ENCODE measurements at places on chromosomes 11 and 22.
A peak's percentile ranks its signal among the peaks of the same experiment; 100 is the strongest.

DNA sequence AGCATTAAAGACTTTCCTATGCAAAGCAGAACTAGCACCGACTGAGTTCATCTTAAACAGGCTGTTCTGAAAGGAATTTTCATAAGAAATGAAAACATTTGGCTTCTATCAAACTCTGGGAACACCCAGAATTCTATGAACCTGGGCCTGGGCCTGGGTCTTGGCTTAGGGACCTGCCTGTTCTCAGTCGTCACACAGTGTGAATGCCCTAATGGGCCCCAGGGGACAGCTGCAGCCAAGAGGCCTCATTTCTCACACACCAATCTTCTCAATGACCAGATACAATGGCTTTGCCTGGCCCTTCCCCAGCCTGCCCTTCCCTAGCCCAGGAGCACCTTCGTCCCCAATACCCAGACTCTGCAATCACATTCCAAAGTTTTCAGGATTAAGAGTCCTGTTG is 234.9 kb upstream of the ARHGAP20 start:
- H3K36me3 ChIP-seq, result no peaks in the 10 kb centered on the region
- no peak overlapping the region for H3K27ac ChIP-seq
- H3K27me3 ChIP-seq, result no peaks in the 10 kb centered on the region
- no peaks in the 10 kb centered on the region for H3K4me1 ChIP-seq
- DNase-seq, result no peak

GRCh38 chr11:11324090-11324489 is 29.0 kb downstream of the CSNK2A3 start:
- no peak overlapping the region for H3K4me3 ChIP-seq
- H3K27me3 ChIP-seq, result no peaks in the 10 kb centered on the region
- no peaks in the 10 kb centered on the region for H3K4me1 ChIP-seq
- H3K27ac ChIP-seq, result no peak overlapping the region
- DNase-seq, result no peak

GRCh38 chr22:31295360-31295759 is 3.1 kb upstream of the PIK3IP1 start:
- no peak for DNase-seq
- no peaks in the 10 kb centered on the region for H3K36me3 ChIP-seq
- no peak overlapping the region for H3K27ac ChIP-seq
- H3K27me3 ChIP-seq, result no peaks in the 10 kb centered on the region
- H3K4me3 ChIP-seq, result no peak overlapping the region

- peaks cover 30% of the 10 kb centered on the region for H3K4me1 ChIP-seq
- no peaks in the 10 kb centered on the region for H3K36me3 ChIP-seq
- DNase-seq, result peak; percentile 76
- H3K27me3 ChIP-seq, result no peaks in the 10 kb centered on the region
These were observed 2.7 kb upstream of the CLMP start for GRCh38 chr11:123197711-123198110.

GRCh38 chr22:46684706-46685105 is 53.3 kb downstream of the CERK start:
- peaks cover 36% of the 10 kb centered on the region for H3K36me3 ChIP-seq
- no peak overlapping the region for H3K4me3 ChIP-seq
- H3K27ac ChIP-seq, result no peak overlapping the region
- H3K27me3 ChIP-seq, result no peaks in the 10 kb centered on the region
- no peak for DNase-seq
- H3K4me1 ChIP-seq, result no peaks in the 10 kb centered on the region

DNA sequence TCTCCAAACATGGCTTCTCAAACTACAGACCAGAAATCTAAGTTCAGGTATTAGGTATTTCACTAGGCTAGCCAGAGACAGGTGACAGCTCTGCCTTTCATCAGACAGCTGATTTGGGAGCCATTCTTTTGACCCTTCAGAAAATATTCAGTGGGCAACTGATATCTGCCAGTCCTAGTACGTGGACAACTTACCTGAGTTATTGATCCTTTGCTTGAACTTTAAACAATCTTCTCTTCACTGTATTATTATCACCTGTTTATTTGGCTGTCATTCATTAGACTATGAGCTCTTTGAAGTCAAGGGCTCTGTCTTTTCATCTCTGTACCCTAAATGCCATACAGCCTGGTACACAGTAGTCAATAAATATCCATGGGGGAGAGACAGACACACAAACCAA is 17.2 kb downstream of the TRIM66 start:
- DNase-seq, result no peak
- no peaks in the 10 kb centered on the region for H3K36me3 ChIP-seq
- H3K4me3 ChIP-seq, result no peak overlapping the region
- no peak overlapping the region for H3K27ac ChIP-seq

DNA sequence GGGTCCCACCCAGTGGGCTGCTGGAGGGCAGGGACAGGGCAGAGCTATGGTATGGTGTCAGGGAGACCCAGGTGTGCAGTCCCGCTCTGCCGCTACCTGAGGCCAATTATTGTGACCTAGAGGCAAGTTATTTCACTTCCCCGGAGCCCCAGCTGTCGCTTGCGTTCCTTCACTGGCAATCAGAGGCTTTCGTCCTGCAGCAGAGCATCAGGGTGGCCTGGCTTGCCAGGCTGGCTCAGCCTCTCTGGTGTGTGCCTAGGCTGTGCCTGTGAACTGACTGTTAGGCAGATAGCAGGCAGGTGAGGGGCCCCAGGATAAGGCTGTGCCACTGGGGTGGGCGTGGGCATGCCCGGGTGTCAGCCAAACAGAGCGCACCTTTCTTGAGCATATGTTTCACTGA is 31.4 kb downstream of the GLB1L2 start:
- DNase-seq, result no peak
- no peaks in the 10 kb centered on the region for H3K36me3 ChIP-seq
- no peaks in the 10 kb centered on the region for H3K4me1 ChIP-seq
- no peak overlapping the region for H3K27ac ChIP-seq

DNA sequence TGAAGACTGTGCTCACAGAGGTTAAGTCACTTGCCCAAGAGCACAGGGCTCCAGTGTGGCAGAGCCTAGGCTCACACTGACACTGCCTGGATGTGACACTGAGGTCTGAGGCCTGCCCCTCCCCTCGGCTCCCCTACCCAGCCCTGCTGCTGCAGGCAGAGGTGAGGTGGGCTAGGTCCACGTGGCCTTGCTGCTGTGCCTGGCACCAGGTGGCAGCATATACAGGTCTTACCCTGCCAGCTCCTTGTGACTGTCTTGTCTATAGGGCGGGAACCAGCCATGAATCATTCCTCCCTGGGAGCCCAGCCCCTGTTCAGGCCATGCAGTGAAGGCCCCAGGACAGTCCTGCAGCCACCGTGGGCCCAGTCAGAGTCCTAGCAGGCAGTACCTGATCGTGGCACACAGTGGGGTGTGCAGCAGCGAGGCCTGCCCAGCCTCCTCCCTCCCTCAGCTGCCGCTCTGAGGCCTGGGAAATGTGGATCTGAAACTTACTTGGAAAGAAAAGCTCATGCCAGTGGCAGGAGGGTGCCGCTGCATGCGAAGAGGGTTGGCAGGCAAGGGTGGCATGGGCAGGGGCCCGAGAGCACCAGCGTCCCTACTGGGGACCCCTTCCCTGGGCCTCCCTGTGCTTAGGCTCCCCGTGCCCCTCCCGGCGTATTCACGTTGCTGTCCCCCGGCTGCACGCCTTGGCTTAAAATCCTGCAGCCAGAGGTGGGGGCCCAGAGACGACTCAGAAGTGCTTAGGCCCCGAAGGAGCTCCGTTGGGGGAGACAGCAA is 1.2 kb upstream of the CERK start:
- no peak overlapping the region for H3K4me3 ChIP-seq
- H3K27ac ChIP-seq, result no peak overlapping the region
- H3K27me3 ChIP-seq, result no peaks in the 10 kb centered on the region
- no peak for DNase-seq
- no peaks in the 10 kb centered on the region for H3K36me3 ChIP-seq
- peaks cover 30% of the 10 kb centered on the region for H3K4me1 ChIP-seq

DNA sequence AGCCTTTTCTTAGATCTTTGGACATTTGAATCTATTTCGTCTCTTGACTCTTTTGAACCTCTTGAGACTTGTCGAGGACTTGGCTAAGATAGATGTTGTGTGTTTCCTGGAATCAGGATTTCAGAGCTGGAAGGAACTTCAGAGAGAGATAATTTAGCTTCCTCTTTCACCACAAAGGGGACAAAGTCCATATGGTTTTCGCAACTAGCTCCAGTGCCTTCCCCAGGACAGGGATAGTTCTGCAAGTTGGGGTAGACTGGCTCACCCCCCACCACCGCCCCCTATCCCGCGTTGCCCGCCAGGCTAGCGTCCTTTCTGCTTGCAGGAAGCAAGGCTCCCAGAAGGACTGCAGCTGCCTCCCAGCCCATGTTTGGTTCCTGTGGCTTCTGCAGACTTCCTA is 75.7 kb upstream of the MYO18B start:
- no peak for DNase-seq
- H3K27me3 ChIP-seq, result no peaks in the 10 kb centered on the region
- no peaks in the 10 kb centered on the region for H3K4me1 ChIP-seq
- H3K4me3 ChIP-seq, result no peak overlapping the region
- no peak overlapping the region for H3K27ac ChIP-seq

GRCh38 chr11:68932358-68932757 is 28.7 kb downstream of the IGHMBP2 start:
- no peaks in the 10 kb centered on the region for H3K4me1 ChIP-seq
- H3K4me3 ChIP-seq, result no peak overlapping the region
- no peaks in the 10 kb centered on the region for H3K27me3 ChIP-seq
- no peak overlapping the region for H3K27ac ChIP-seq
- H3K36me3 ChIP-seq, result peaks cover 60% of the 10 kb centered on the region

DNA sequence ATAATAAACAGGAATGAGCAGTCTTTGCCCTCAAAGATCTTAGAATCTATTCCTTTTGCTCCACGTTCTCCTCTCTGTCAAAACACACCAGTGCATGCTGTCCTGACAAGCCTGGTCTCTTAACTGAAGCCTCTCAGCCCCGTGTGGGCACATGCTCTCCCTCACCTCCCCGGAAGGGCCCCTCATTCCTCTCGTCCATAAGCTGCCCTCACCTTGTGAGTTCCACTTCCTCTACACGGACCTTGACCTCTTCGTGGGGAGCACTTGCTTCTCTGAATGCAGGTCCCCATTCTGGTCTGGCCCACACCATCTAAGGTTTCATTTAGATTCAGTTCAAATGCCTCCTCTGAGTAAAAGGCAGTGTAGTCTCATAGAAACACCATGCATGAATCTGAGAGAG is 412.3 kb upstream of the SYN3 start:
- no peak overlapping the region for H3K4me3 ChIP-seq
- H3K27ac ChIP-seq, result no peak overlapping the region
- H3K27me3 ChIP-seq, result no peaks in the 10 kb centered on the region
- no peaks in the 10 kb centered on the region for H3K36me3 ChIP-seq

DNA sequence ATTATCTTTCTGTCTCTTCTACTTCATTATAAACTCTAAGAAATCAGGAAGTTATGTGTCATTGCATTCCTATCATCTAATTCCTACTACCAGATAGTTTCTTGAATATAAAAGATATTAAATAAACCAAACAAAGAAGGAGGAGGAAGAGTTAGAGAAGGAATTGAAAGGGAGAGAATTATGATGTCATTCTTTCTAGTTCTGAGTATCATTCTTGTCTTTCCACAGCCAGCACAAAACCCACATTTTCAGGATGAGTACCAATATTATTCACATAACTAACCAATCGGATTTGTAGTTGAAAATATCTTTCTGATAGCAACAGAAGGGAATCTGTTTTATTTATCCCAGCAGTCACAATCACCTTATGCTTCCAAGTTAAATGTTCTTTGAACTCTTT is 13.3 kb downstream of the MS4A13 start:
- no peaks in the 10 kb centered on the region for H3K36me3 ChIP-seq
- no peaks in the 10 kb centered on the region for H3K4me1 ChIP-seq
- no peak overlapping the region for H3K4me3 ChIP-seq
- H3K27ac ChIP-seq, result no peak overlapping the region

DNA sequence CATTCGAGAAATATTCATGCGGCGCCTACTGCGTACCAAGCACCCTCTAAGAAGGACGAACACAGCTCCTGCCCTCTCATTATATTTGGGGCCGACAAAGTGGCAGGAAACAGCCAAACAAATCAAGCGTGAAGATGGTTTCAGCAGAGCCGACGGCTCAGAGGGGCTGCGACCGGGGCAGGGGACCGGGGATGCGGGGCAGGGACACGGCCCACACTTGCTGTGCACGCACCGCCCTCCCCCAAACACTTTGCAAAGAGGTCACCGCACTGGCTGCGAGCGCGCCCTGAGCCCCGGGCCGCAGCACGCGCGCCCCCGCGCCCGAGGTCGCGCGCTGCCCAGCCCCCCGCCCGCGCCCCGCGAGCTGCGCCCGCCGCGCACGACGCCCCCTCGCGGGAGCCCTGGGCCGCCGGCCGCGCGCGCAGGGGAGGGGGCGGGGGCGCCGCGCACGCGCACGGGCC is 255 bp upstream of the SYNGR1 start:
- no peaks in the 10 kb centered on the region for H3K27me3 ChIP-seq
- peak overlapping the region; percentile 81 for H3K4me3 ChIP-seq

DNA sequence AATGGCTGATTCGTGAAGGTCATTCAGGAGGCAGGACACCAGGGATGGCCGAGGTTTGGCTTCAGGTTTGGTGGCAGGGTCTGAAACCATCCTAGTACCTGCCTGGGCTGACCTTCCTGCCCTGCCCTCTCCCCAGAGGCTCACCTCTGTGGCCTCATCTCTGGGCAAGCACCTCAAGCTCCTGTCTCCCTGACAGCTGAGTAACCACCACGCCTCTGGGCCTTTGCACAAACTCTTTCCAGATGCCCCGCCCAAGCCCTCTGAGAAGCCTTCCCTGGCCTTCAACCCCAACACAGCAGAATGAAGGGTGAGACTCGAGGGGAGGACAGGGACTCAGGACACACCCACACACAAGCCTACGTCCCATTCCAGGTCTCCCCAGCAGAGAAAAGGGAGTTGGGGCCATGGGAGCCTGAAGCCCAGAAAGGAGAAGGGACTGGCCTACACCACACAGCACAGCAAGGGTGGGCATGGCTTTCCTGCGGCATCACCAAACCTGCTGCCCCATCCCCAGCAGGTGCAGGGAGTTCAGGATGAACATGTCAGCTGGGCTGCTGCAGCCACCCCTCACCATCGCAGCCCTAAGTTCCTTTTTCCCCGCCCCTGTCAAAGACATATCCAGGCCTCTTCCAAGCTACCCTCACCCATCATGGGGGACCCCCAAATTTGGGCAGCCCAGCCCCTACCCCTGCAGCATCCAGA is 2.4 kb downstream of the SHISA8 start:
- H3K36me3 ChIP-seq, result peaks cover 7% of the 10 kb centered on the region
- no peak overlapping the region for H3K4me3 ChIP-seq
- H3K27me3 ChIP-seq, result peaks cover 75% of the 10 kb centered on the region
- no peak overlapping the region for H3K27ac ChIP-seq
- DNase-seq, result no peak
- H3K4me1 ChIP-seq, result peaks cover 4% of the 10 kb centered on the region

GRCh38 chr11:31173926-31174680 is 195.4 kb downstream of the DCDC1 start:
- H3K27me3 ChIP-seq, result no peaks in the 10 kb centered on the region
- no peak for DNase-seq

DNA sequence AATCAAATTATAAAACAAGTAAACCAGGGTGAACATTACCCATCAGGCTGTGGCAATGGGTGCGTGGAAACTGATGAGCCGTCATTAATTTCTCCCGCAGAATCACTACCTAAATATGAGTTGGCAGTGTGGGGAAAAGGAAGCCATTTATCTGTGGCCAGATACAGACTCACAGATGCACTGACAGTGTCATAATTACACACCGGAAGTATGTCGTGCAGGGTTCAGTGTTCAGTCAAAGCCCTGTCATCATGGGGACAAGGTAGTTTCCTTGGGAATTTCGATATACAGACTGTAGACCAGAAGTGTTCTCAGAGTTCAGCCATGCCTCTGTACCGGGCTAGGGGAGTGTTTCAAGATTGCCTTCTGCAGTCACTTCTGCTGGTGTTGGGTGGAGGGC is 119.2 kb upstream of the SEZ6L start:
- DNase-seq, result no peak
